ENCODE measurements at places on chromosomes 13 and 19.

DNA sequence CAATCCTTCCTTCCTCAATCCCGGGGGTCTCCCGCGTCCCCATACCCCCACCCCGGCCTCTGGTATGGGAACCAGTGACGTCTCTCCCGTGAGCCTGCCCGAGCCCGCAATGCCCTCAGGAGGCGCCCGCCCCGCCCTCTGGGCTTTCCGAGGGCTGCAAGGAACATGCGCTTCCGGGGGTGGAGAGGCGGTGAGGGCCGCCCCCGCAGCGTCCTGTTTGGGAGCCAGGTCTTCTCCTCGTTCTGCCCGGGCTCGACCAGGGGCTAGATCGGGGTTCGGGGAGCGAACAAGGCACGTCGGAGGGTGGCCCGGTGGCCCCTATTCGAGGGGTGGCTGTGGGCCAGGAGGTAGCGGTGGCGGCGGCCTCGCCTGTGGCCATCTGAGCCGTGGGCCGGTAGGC, 6.6 kb upstream of the TEX101 start:
- DNase-seq = no peak

DNA sequence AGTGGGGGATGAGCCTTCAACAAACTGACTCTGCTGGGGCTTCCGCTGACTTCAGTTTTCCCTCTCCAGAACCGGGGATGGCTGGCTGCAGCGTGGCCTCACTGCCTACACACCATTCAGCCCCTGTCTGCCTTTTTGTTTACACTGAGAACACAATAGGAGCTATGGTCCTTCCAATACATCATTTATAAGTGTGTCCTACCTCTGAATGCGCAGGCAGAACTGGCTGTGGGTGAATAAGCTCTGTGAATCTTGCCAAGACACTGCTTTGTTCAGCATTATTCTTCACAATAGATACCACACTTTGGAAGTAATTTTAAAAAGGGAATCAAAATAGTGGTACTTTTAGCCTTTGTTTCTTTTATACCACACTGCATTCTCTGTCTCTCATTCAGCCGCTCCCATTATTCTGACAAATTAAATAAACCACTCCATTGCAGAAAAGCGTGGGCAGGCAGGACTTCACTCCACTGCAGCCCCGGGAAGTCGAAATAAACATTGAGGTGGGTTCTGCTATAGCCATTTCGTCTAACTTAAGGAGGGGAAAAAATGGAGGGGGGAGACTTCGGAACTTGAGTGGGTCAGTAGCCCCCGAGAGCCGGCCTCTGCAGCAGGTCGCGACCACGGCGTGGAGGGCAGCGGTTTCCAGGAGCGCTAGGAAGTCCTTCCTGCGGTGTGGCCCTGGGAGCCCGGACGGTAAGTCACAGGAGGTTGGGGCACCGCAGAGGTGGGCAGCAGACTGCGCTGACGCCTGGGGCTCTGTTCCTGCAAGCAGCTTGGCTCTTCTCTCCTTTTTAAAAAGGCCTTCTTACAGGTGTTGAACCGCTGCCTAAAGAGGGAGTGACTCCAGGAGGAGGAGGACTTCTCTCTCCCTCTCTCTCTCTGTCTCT, 94.8 kb upstream of the SOX1 start:
- no peak for DNase-seq

GRCh38 chr13:73325723-73326558, 267.1 kb downstream of the KLF5 start:
- no peak for DNase-seq

GRCh38 chr13:20294497-20294896, 62.4 kb upstream of the GJB6 start:
- no peak for DNase-seq

GRCh38 chr13:57675526-57675925, 44.0 kb downstream of the PCDH17 start:
- DNase-seq = no peak

Data from stimulated activated CD4-positive, alpha-beta T cell treated with anti-CD3 and anti-CD28 coated beads, Interleukin-2, amount 100 ng/mL, for 48 hours (primary cell).